Hypothalamus (tissue), 51 donors: ENCODE measurements at places on chromosomes 13 and 19.

DNA sequence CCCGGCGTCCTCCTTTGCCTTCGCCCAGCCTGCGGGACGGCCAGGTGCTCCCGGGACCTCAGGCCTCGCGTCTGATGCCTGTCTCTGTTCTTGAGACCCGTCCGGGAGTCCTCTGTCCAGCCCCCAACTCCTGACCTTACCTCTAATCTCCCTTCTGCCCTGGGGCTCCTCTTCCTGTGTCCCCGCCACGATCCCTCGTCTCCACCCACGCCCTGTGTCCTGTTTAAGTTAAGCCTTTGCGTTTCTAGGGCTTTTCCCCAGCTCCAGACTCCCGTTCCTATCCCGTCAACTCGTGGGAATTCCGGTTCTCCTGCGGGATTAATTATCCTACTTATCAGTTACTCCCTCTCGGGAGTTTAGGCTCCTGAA, 686 bp downstream of the LENG8 start:
- no peak for DNase-seq

DNA sequence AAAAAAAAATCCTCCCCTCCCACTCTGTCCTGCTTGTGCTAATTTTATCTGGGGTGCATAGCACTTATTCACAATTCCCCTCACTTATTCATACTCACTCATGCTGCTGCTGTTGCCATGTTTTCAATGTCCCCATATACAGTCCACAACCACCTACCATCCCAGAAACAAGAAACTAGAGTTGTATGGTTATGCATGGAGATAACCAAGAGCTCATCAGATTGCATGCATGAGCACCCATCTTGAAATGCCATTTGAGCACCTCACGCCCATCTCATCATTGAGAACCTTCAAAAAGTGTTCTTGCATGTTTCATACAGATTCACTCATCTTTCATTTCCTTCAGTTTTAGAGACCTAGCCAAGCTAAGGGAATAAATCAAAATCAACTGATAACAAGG, 15.1 kb upstream of the N4BP2L2 start:
- no peak for DNase-seq

GRCh38 chr19:6660930-6661329, 9.0 kb downstream of the TNFSF14 start:
- no peak for DNase-seq

- DNase-seq, result no peak
These were observed 103.4 kb upstream of the POSTN start for GRCh38 chr13:37701972-37702371.

DNA sequence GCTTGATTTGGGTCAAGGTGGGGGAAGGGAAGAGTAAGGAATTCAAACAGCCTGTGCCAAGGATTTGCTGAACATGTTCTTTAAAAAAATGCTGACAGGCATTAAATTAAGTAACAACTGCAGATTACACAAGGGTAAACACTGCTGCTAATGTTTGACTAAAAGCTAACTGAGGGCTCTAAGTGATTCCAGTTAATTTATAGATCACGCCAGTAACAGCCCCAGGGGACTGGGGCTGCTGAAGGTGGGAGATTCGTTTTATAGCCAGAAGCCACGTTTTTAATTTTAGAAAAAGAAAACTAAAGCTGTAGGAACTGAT, 321.7 kb downstream of the DLEU7 start:
- DNase-seq, result no peak

GRCh38 chr19:7778081-7778480, 15.0 kb downstream of the CLEC4M start:
- no peak for DNase-seq

DNA sequence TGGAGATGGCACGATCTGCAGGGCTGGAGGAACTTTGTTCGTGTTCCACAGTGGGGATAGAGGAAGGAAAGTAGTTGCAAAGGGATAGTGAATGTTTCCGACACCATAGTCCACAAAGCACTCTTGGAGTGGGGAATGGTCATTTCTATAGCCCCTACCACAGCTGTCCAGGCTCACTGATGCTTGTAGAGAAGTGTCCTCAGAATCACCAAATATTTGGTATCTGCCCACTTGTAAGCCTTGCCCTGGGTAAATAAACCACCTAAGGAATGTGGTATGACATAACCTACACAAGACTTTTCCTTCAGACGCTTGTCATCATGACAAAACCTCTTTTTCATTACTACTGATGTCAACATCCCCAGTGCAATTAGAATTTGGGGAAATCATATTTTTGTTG, 686.5 kb upstream of the ARGLU1 start:
- DNase-seq, result no peak

GRCh38 chr13:113792886-113793717, 34.1 kb downstream of the TMEM255B start:
- DNase-seq, result no peak

- DNase-seq, result no peak
These were observed 191.0 kb downstream of the SHISA2 start for GRCh38 chr13:25860862-25861261.
